ENCODE measurements at places on chromosomes 2 and 18.

DNA sequence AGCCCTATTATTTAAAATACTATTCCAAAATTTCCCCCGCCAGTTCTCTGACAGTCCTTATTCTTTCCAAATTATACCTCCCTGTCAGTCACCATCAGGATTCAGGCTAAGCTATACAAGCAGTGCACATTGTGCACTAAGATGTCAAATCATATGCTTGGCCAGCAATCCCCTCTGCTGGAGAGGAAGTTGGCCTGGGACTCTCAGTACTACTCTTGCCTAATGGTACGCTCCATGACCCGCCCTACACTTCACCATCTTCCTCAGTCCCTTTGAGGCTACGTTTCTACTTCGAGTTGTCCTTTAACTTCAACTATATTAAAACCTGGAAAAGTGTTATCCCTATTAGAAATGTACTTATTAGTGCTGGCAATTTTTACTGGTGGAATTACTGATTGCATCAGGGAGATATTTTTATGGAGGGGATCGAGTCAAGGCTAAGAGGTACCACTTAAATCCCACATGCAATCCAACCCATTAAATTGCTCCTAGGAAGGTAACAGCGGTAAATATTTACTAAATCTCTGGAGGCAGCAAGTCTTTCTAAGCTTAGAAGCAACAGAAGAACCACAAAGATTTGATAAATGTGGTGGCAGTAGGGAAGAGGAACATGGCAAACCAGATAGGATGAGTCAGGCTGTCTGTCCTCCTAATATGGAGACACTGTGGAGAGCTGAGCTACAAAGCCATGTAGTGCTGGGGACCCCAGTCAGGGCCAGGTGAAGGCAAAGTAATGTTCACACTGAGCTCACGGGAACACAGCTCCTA lies 2.7 kb downstream of the USP40 start:
- no peak for DNase-seq

DNA sequence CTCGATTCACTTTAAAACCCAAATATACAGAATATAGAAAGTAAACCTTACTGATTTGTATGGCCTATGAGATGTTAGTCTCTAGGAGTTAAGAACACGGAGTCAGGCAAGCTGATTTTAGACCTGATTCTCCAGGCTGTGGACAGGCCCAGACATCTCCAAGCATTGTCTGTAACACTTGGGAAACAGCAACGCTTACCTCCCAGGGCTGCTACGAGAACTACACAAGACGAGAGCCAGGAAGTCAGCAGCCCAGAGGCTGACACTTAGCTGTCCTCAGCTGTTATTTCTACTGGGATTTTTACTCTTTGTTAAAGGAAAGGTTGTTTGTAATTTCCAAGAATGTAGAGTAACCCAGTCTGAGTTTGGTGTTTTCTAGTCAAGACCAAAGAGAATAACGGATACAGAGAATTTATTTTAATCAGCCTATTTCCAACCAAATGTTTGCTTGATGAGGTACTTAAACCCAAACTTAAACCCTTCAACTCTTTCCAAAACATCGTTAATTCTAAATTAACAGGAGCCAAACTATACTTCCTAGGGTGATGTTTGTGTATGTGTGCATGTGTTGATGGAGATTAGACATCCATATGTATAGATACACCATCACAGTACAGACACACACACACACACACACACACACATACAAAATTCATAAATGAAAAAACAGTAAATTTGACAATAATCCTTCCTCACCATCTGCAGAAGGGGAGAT lies 123.4 kb downstream of the LAMA1 start:
- peak; percentile 42 for DNase-seq

GRCh38 chr2:236871500-236872001 lies 214.1 kb upstream of the COPS8 start:
- peak; percentile 80 for DNase-seq

GRCh38 chr2:170162271-170162632 lies 15.7 kb upstream of the MYO3B start:
- no peak for DNase-seq

GRCh38 chr2:239234191-239235175 lies 166.3 kb downstream of the HDAC4 start:
- no peak for DNase-seq

GRCh38 chr2:42613281-42614064 lies 45.0 kb downstream of the MTA3 start:
- DNase-seq = peak; percentile 1

DNA sequence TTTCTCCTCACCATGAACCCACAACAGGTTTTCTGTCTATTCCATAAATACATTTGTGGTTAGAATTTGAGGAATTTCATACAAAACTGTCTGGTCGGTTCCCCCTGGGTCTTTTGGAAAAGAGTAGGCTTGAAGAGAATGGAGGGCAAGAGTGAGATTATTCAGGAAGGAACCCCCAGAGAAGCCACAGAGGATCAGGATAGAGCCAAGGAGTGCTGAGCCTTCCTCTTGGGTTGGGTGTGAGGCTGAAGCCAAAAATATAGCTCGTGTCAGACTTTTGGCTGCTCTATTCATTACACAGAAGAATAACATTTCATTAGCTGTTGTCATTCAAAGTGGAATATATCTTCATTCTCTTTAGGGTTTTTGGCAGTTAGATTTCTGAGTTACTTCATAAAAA lies 45.9 kb upstream of the YES1 start:
- no peak for DNase-seq

DNA sequence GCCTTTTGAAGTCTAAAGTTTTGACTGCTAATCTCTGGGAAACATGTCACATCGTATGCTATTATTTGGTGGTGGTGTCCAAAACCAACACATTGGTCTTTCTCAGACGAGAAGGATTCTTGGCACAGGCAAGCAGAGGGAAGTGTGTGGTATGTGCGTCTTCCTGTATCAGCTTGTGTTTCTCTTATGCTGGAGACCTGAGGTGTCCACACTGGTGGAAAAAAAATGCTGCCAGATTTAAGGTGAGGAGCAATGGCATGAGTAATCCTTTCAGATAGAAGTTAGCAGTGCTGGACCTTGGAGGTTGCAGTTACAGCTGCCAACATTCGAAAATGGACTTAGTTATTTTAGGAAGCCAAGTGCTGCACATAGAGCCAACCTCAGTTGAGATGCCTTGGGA lies 11.7 kb upstream of the FHL2 start:
- DNase-seq = no peak

- DNase-seq = peak; percentile 0
Measured at GRCh38 chr2:185522472-185522871, 216.1 kb upstream of the FSIP2 start.

DNA sequence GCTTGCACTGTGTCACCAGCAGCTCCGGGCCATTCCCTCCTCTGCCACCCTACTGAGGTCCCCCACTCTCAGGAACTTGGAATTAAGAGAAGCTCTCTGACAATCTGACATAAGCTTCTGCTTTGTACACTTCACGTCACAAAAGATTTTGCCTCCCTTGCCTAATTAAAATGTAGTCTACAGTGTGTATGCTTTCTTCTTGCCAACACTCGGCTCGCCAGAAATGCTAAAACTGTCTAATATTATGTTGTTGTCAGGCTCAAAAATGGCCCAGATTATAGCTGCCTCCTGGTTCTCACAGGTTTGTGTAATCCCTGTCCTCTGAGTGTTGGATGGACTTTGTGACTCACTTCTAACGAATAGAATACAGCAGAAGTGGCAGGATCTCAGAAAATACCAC lies 474.7 kb downstream of the MBD2 start:
- no peak for DNase-seq

DNA sequence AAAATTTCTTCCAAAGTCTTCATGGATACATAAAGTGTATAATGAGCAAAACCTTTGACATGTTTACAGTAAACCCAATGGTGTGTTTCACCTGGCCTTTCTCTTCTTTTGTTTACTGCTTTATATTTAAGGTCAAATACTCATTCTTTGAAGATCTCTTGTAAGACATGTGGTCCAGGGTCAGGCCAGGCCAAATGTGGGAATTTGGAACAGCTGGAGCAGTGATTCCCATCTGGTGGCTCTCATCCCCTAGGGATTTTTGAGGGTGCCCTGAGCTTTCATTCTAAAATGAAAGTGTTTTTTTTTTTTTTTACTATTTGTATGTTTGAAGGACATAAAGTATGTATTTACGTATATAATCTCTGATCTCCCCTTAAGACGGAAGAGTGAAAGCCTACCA lies 13.8 kb upstream of the MGAT5 start:
- no peak for DNase-seq

- no peak for DNase-seq
Measured at GRCh38 chr18:49591775-49592174, 29.9 kb downstream of the LIPG start.

DNA sequence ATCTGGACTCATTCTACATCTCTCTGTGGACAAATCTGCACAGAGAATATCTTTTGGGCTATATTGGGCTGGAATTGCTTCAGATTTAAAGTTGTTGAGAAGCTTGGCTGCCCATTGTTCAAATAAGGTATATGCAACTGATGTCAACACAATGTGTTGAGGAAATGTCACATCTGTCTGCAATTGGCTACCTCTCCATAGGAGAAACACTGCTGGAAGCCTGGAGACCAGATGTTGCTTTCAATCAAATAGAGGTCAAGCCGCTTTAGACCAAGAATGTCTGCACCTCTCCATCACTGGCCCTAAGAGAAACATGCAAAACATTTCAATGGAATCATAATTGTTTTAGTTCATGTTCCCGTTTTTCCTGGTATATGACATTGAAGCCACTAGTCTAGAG lies 720.2 kb downstream of the SLC4A3 start:
- no peak for DNase-seq

- no peak for DNase-seq
Measured at GRCh38 chr2:144505245-144505831, 14.6 kb downstream of the ZEB2 start.

GRCh38 chr2:196544906-196545433 lies 94.5 kb upstream of the CCDC150 start:
- DNase-seq = no peak

GRCh38 chr18:71485611-71486010 lies 1058.5 kb downstream of the CBLN2 start:
- no peak for DNase-seq

GRCh38 chr2:121260370-121261154 lies 24.4 kb downstream of the TFCP2L1 start:
- no peak for DNase-seq

GRCh38 chr2:74764429-74765272 lies 69.3 kb upstream of the HK2 start:
- DNase-seq = peak; percentile 36

DNA sequence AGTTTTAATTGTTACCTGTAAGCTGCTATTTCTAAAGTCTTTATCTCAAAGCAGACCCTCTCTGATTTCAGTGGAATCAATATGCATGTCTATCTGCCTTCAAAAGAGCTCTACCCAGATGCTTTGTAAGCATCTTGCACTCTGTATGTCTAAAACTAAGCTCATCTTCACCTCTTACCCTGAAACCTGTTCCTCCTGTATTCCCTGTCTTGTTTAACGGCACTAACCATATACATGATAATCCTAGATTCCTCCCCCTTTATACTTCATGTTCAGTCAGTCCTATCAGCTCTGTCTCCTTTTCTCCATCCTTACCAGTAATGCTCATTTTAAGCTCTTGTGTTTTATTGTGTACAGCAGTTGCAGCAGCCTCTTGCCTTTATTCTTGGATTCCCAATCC lies 12.8 kb downstream of the ZC3H15 start:
- DNase-seq = no peak

DNA sequence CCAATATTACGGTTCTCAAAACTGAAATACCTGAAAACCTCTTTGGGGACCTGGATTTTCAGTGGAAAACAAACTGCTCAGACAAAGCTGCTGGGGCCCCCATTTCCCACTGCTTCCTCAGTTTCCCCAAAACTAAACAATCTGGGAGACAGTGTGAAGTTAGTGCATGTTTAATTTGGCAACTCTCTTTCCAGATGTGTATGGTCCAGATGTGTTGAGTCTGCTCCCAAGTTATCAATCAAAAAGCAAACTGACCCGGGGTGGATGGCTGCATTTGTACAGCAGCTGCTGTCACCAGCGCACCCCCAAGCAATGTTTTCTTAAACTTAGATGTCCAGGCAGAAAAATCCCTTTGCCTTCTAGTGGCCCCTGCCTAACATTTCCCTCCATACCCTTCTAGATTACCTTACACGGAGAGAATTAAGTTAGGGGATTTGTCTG lies 136.9 kb downstream of the COPS8 start:
- DNase-seq = no peak

- no peak for DNase-seq
Measured at GRCh38 chr2:22406625-22407024, 978.4 kb upstream of the KLHL29 start.

DNA sequence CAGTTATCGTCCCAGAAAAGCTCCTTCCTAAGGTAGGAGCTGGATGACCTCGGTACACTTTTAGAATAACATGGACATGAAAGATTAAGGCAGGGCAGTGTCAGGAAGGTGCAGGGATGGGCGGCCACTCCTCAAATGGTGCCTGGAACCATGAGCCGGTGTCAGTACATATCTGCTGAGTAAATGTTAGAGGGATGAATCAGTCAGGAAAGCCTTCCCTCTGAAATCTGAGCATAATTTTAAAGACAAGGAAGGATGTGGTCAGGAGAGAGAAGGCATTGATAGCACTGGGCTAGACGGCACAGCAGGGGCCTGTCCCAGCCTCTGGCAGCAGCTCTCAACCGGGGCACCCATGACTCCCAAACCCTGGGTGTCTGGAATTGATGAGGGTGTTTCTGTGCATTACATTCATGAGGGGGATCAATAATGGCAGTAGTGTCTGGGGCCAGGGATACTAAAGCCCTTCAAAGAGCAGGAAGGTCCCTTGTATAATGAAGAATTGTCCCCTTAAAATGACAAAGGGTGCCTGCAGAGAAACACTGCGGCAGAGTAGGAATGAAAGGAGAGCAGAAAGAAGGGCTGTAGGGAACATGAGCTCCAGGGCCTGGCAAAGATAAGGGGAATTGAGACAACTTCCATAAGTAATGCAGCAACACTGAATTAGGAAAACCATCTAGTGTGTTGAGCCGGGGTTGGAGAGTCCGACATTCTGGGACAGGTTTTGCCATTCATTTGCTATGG lies 162.3 kb upstream of the REV1 start:
- DNase-seq = no peak

DNA sequence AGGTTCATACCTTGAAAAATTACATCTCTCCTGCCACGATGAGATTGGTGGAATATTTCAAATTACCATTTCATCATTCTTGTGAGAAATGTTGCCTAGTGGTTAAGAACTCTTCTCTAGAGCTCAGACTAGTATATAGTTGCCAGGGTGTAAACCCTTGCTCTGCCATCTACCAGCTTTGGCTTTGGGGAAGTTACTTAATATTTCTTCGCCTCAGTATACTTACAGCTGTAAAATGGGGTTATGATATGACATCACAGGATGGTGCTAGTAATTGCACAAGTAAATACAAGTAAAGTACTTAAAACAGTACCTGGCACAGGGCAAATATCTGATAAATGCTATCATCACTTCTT lies 1.5 kb downstream of the SPOPL start:
- no peak for DNase-seq

Measured in left lung (tissue), 14 donors.